ENCODE measurements at places on chromosomes 6 and 20.
A peak's percentile ranks its signal among the peaks of the same experiment; 100 is the strongest.

DNA sequence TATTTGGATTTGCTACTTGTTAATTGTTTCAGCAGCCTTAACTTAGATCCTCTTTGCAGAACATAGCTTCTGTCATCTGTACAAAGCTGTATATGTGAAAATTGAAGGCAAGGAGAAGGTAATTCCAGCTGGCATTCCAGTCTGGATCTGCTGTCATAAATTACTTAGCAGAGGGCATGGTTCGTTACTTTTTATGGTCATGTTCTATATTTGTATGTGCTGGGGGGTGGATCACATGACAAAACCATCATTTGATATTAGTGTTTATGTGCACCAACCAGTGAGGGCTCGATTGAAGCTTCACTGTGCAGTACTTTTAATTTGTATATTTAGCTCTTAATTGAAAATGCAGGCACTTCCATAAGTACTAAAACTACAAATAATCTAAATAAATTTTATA is 80.2 kb downstream of the CAP2 start:
- DNase-seq = no peak

- no peak for DNase-seq
Measured at GRCh38 chr6:160198606-160199211, 59.9 kb downstream of the SLC22A2 start.

DNA sequence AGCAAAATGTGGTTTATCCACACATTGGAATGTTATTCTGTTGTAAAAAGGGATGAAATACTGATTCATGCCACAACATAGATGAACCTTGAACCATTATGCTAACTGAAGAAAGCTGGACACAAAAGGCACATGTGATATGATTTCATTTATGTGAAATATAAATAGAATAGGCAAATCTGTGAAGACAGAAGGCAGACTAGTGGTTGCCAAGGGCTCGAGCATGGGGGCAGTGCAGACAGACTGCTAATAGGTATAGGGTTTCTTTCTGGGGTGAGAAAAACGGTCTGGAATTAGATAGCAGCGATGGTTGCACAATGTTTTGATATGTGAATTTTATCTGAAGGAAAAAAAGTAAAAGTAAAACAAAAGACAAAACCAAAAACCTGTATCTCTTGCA is 54.6 kb upstream of the FNDC1 start:
- DNase-seq = no peak

DNA sequence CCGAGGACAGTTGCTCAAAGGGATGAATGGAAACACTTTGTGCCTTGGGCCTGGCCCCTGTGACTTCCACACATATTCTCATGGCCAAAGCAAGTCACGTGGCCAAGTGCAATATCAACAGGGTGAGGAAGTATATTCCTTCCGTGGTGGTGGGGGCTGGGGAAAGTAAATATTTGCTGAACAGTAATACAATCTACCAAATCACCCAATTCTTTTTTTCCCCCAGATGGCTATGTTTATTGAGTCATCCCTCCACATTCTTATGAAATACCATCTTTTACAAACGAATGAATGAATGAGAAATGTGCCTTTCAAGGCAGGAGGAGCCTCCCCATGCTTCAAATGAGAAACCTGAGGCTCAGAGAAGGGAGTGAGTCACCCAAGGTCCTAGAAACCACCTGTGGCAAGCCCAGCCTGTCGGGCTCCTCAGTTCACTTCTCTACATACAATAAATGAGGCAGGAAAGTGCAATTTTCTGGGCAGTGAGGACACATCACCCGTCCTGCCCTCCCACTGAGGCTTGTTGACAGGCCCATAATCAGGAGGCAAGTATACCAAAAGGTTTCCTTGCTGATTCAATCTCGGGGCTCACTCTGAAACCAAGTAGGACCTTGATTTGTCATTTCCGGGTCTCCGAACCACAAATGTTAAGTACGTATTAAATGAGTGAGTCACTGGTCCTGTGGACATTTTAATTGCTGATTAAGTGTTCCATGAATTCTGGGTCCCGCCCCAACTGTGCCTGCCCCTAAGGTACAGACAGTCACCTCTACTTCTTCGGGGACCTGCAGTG is 25.3 kb upstream of the TOP1 start:
- peak; percentile 80 for DNase-seq

DNA sequence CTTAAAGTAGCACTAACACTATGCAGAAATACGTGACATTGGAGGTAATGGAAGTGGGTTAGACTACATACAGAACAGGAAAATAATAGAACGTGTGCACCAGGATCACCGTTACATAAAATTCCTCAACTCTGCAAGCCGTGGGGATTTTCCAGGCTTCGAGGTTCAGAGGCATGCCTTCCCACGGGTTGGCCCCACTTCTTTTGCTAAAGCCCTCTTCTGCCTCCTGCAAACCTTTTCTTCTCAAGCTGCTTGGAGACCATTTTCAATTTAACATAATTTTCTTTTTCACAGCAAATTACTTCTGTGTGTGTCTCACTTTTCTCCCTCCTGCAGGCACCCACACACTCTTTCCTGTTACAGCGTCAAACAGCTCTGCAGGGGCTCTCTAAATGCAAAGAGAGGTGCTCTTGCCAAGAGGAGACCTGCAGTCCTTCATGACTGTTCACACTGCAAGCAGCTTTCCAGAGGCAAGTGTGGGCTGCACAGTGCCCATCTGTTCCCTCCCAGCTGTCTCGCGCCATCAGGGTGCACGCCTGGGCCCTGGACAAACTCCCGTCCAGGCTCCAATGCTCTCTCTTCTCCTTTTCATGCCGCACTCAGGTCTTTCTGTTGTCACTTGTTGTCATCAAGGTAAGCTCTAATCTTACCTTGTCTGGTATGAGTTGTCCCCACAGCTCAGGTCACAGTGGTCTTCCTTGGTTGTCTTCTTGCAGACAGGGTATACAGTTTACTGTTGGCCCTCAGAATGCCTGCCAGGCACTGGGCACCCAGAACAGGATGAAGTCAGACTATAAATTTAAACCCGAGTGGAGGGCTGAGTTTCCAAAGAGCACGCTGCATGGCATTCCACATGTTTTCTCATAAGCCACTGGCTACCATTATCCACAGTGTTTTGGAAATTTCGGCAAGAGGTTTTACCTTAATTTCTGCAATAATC is 164.8 kb upstream of the GGTLC1 start:
- DNase-seq = no peak

- no peak for DNase-seq
Measured at GRCh38 chr20:22525821-22526220, 58.6 kb downstream of the FOXA2 start.
